ENCODE measurements at places on chromosomes 1 and 21. TPM values are rescaled to one million over a fixed set of nuclear protein-coding genes. Genes with fewer than 3 reads are reported as not detected.

The TNFRSF14 gene
- 5.4 TPM for total RNA-seq

The NID1 gene
- 3.1 TPM for total RNA-seq

The CXADR gene
- 0.39 TPM for total RNA-seq

The SMG7 gene
- 26.5 TPM for total RNA-seq

The GPATCH4 gene
- 18.8 TPM for total RNA-seq

The ST6GALNAC3 gene
- total RNA-seq: 42.8 TPM

The FAM72C gene
- under 0.01 TPM for total RNA-seq

The CD48 gene
- total RNA-seq: not detected

The SPRR2F gene
- not detected for total RNA-seq

The BGLAP gene
- total RNA-seq: 0.54 TPM

The ADAMTS5 gene
- 0.39 TPM for total RNA-seq

The COL16A1 gene
- total RNA-seq: 26.6 TPM

The LRRIQ3 gene
- 2.0 TPM for total RNA-seq

The TMEM61 gene
- not detected for total RNA-seq

The SPRR2D gene
- not detected for total RNA-seq

The FAM151A gene
- total RNA-seq: not detected

The NT5C1A gene
- not detected for total RNA-seq

The RPS6KA1 gene
- 27.9 TPM for total RNA-seq

The FBLIM1 gene
- 373 TPM for total RNA-seq

The FMO3 gene
- not detected for total RNA-seq

The A3GALT2 gene
- total RNA-seq: not detected

The CFH gene
- 0.39 TPM for total RNA-seq

The ELAPOR1 gene
- 0.98 TPM for total RNA-seq

The DPYD gene
- total RNA-seq: 21.0 TPM

The FAM72B gene
- total RNA-seq: 10.2 TPM

The CDK18 gene
- 13.8 TPM for total RNA-seq

The TEDDM1 gene
- total RNA-seq: not detected

The GBP3 gene
- 29.3 TPM for total RNA-seq

The FCAMR gene
- total RNA-seq: not detected

The FOXE3 gene
- total RNA-seq: not detected

The DMBX1 gene
- total RNA-seq: not detected

The LORICRIN gene
- not detected for total RNA-seq

The CLCNKB gene
- 0.43 TPM for total RNA-seq

The CLCNKA gene
- not detected for total RNA-seq

The AIRE gene
- not detected for total RNA-seq

The NMNAT1 gene
- total RNA-seq: 10.4 TPM

The LRRC7 gene
- not detected for total RNA-seq

The FLG2 gene
- not detected for total RNA-seq

The KISS1 gene
- total RNA-seq: 331 TPM

The SLAMF7 gene
- not detected for total RNA-seq

The C4BPA gene
- not detected for total RNA-seq

The UBL4B gene
- total RNA-seq: not detected

The FCRL4 gene
- total RNA-seq: not detected

The NEK2 gene
- total RNA-seq: 8.2 TPM

The CFHR4 gene
- total RNA-seq: not detected

The MFAP2 gene
- 132 TPM for total RNA-seq

The CADM3 gene
- not detected for total RNA-seq

The DNAJC28 gene
- total RNA-seq: 2.4 TPM

The IL22RA1 gene
- total RNA-seq: 17.3 TPM

The CNKSR1 gene
- total RNA-seq: 46.1 TPM

The FAM43B gene
- 0.39 TPM for total RNA-seq

The KPRP gene
- not detected for total RNA-seq

The LCE6A gene
- total RNA-seq: not detected

Data from placental epithelial cell (primary cell).